ENCODE measurements at places on chromosomes 6 and 20.

DNA sequence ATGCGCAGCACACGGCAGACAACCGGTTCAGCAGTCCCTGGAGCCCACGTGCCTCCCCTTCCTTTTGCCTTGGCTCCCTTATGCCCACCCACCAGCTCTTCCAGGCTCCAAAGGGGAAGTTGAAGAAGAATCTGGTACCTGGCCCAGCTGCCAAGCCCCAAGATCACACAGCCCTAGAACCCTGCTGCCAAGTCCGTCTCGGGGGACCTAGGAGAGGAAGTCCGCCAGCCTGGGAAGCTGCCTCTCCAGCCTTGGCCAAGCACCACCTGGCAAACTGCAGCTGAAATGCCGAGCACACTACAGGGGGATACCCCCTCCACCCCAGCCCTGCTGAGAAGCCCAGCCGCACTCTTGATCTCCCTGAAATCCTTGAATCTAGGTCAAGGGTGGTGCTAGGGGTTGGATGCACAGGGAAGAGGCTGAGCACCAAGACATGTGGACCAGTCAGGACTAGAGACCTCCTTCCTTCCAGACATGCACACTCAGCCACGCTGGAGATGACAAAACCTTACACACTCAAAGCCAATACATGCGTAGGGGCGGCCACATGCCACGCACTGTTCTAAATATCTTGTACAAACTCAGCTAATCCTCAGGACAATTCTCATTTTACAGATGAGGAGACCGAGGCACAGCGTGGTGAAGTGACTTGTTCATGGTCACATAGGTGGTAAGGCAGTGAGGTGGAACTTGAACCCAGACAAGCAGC, 124.1 kb downstream of the PREX1 start:
- H3K4me1 ChIP-seq, result no peaks in the 10 kb centered on the region
- no peak for DNase-seq
- no peak overlapping the region for H3K4me3 ChIP-seq
- no peaks in the 10 kb centered on the region for H3K36me3 ChIP-seq
- no peak overlapping the region for H3K27ac ChIP-seq
- H3K27me3 ChIP-seq, result no peaks in the 10 kb centered on the region

DNA sequence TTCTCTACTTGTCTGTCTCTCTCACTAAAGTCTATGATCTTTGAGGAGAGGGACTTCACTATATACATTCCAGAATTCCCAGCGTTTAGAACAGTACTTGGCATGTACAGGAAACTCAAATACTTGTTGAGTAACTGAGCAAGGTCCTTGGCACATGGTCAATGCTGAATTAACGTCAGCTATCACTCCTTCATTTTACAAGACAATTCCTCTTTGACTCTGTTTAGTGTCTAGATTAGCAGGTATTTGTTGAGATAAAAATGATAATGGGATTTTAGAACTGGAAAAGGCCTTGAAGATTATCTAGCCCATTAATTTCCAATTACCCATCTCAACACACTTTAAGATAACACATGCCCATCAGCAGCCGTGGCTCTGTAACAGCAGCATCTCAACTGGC, 6.6 kb upstream of the GUCA1B start:
- no peaks in the 10 kb centered on the region for H3K27me3 ChIP-seq
- no peaks in the 10 kb centered on the region for H3K4me1 ChIP-seq
- no peak for DNase-seq
- H3K4me3 ChIP-seq, result no peak overlapping the region

- H3K27me3 ChIP-seq, result no peaks in the 10 kb centered on the region
- DNase-seq, result no peak
- H3K4me1 ChIP-seq, result no peaks in the 10 kb centered on the region
Observed at GRCh38 chr20:62772990-62773844, 23.1 kb upstream of the MRGBP start.

- DNase-seq, result no peak
- H3K4me1 ChIP-seq, result 0 out of 2 replicates have a peak, but pooled peaks cover 1% of the 10 kb centered on the region
- H3K4me3 ChIP-seq, result no peak overlapping the region
- H3K36me3 ChIP-seq, result no peaks in the 10 kb centered on the region
Observed at GRCh38 chr6:54698974-54699373, 147.6 kb upstream of the FAM83B start.

DNA sequence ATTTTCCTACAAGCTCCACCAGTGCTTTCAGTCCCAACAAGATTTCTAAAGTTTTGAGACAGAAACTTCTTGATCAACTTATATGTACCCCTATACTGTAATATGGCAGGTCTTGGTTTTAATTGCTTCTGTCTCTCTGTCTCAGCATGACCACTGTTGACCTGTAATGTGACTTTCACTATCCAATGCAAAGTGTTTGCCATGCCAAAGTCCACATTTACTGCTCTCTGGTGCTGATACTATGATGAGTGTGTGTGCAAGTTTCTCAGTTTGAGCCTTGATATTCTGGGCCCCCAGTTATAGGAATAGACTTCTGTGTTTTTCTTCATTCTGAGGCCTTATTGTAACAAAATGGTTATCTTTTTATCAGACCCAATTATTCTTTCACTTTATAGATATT, 45.8 kb downstream of the OR2J2 start:
- no peaks in the 10 kb centered on the region for H3K36me3 ChIP-seq
- no peak for DNase-seq
- H3K4me1 ChIP-seq, result peaks cover 3% of the 10 kb centered on the region
- H3K27ac ChIP-seq, result no peak overlapping the region
- no peaks in the 10 kb centered on the region for H3K27me3 ChIP-seq

All from H1 (cell line).